ENCODE measurements at places on chromosomes 2 and 18.

- DNase-seq = no peak
These were observed 783.2 kb upstream of the CDH2 start for GRCh38 chr18:28960146-28960545.

DNA sequence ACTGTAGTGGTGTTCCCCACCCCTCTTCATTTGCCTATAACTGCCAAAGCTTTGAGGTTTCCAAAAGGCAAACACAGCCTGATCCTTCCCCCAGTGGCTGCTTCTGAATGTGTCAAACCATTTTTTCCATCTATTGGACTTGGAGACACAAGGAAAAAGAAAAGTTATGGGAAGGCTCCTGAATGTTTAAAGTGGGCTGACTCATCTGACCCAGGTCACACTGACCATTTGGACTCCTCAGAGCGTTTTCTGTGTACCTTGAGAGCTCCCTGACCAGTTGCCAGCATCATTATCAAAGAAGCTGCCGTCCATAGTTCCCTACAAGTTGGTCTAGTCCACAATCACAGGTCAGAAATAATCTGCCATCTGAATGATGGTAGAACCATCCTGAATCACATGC lies 123.4 kb upstream of the COL3A1 start:
- no peak for DNase-seq

DNA sequence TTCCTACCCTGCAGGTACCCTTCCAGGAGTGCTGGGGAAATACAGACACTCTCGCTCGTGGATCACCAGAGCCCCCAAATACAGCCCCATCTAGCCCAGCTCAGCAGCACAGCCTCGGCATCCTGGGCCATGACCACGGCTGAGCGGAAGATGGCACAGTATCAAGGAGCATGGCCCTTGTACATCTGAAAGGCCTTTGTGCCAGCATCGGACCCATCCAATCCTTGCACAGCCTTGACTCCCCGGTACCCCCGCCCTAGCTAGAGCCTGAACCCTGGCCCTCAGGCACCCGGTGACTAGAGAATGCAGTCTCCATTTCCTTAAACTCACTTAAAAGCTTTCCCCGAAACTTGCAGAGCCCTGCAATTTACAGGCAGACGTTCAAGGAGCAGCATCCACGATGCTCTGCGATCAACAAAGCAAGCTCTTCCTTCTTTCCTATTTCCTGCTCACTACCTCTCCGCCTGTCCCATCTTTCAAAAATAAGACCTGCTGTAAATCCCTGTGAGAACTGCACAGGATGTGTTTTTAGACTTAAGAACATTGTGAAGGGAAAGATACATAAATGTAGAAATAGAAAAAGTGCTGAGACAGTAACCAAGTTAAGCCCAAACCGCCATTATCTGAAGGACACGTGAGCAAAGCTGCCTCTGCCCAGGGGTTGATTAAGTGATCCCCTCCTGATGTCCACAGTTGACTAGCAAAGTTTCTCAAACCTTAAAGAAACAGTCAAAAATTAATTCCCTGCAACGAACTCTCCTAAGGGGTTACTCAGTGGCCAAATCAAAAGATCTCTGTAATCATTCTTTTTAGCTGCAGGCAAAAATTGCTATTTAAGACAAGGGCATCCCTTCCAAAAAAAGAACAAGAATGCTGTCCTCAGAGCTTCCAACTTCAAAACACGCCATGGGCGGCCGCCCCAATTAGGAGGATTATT lies 48.5 kb downstream of the ZNF516 start:
- DNase-seq = no peak

DNA sequence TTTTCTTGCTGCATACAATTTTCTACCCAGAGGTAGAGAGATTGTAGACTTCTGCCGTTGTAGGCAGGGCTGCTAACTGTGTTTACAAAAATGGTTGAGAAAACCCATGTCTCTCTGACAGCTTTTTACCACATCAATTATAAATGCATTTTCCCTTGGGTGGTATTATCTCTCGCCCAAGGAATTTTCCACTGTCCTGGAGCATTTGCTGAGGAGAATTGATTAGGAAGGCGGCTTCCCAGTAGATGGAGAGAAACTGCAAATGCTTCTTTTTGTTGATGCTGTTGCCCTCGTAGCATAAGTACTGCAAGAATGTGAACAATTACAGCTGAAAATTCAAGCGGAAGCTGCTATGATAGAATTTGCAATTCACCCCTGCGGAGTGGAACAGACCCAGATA lies 1007.7 kb upstream of the KLHL29 start:
- no peak for DNase-seq

DNA sequence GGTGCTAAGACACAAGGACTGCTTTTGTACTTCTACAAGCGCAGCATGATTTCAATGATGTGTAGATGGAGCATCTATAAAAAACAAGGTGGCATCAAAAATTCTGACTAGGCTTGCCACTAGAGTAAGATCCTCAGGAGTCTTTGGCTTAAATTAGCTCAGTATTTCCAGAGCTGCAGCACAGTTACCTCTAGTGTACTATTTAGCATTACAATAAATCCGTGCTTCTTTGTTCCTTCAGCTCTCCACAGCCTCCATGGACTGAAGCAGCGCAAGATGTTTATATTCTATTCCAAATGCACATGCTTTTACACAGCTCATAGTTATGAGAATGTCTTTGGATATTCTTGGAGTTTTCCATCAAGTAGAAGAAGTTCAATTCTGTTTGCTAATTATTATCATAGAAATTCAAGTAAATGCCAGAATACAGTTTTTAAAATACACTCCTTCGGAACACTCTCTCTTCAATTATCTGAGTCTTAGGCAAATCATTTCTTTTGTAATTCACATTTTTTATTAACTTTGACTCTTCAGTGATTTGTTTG lies 1133.0 kb upstream of the LRRTM1 start:
- DNase-seq = no peak

- DNase-seq = no peak
These were observed 44.8 kb upstream of the STRN start for GRCh38 chr2:37011130-37011529.

DNA sequence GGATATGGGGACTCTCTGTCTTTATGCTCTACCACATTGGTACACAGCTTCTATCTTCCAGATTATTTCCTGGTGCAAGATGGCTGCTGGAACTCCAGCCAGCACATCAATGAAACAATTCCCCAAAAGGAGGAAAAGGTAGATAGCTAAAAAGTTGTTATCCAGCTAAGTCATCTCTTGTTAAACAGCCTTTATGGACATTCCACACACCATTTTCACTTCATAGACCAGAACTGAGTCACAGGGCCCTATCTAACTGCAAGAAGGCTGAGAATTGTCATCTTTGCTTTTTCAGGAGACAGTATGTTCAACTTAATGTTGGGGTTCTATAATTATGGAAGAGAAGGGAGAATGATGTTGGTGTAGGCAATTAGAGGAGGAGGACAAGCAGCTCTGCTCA lies 133.3 kb upstream of the NOSTRIN start:
- DNase-seq = no peak

DNA sequence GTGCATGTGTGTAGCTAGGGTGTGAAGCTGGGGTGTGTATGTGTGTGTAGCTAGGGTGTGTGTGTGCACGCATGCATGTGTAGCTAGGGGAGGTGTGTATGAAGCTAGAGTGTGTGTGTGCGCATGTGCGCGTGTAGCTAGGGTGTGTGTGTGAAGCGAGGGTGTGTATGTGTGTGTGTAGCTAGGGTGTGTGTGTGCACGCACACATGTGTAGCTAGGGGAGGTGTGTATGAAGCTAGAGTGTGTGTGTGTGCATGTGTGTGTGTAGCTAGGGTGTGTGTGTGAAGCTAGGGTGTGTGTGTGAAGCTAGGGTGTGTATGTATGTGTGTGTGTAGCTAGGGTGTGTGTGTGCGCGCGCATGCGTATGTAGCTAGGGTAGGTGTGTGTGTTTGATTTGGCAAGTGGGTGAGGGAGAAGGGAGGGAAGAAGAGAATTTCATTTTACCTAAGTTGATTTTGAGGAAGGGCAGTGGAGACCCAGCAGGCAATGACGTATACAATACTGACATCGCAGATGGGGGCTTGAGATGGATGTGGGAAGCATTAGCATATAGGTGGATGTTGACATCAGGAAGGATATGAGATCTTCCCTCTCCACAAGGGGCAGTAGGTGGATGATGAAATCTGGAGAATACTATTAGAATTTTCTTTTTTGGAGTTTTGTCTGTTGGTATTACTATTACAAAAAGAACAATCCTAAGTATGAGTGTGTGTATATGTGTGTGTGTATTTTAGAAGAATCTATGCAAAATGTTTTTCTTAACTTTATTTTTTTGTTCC lies 70.7 kb downstream of the PRELID3A start:
- no peak for DNase-seq

GRCh38 chr2:71599646-71600236 lies 146.4 kb downstream of the DYSF start:
- no peak for DNase-seq

DNA sequence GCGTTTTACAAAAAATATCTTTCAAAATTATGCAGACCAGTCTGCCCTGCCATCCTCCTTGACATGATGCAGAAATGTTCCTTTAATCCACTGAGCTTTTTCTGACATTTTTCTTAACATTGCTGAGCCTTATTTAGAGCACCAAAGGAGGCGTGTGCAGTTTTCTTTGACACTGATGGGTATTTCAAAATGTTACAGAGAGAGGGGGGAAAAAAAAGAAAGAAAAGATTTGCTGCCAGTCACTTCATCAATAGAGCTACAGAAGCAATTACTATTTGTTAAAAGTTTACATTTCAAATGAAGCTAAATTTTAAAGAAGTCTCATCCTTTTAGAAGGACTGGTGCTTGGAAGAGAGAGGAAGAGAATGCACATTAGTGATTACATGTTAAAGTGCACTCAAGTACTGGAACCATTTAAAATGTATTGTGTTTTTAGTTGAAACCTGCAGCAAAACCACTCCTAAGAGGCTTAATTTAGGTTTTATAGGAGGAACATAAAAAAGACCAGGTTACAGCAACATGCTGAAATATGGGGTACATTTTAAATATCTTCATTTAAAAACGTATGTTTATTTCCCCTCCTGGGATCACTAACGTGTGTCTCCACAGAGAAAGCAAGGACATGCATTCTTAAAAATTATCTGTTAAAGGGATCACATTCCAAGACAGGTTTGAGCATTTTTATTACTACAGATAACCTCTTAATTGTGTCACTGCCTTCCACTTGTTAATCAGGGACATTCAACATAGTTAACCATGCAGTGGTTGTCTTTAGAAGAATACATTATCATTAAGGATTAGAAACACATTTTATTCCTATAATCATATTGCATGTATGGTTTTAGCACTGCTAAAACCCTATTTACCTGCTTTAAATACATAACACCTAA lies 258.4 kb downstream of the MEIS1 start:
- DNase-seq = no peak

- no peak for DNase-seq
These were observed 121.2 kb downstream of the ZNF521 start for GRCh38 chr18:25230658-25231326.

GRCh38 chr2:196173505-196173904 lies 2.1 kb upstream of the STK17B start:
- no peak for DNase-seq

DNA sequence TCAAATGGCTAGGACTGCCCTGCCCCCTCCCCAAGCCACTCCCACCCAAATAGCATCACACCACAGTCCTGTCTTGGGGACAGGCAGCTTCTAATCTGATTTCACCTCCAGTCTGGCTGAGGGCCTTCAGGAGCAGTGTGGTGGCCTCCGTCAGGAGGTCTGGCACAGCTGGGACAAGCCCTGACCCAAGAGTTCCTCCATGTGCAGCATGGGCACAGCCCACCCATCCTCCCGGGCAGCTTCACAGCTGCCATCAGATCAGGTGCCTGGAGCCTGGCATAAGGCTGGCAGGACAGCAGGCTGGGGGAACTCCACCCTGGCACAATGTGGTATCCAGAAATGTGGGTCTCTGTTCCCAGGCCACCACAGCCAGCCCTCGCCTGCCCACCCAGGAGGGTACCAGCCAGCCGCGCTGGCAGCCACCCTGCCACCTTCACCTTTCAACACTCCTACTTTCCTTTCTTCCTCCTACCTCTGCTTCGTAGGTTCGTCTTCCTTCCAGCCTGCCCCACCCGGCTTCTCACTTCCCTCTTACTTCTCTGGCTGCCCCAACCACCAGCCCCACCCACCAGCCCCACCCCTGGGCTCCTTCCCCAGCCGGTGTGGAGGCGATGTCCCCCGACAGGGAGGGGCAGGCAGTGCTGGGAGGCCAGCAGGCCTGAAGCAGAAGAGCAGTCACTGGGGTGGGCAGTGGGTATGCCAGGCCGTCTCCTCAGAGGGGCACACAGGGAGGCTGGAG lies at the start of gene CAPG:
Gene CAPG, minus strand, starts transcription at position 522 of the 739 bp plus-strand sequence. CDS start 8,221 bp downstream, outside the sequence.
- DNase-seq = peak; percentile 42

- no peak for DNase-seq
These were observed 104.8 kb downstream of the SP100 start for GRCh38 chr2:230520875-230521155.

GRCh38 chr18:23835091-23835490 lies 145.8 kb downstream of the LAMA3 start:
- no peak for DNase-seq

- no peak for DNase-seq
These were observed 41.3 kb downstream of the FSHR start for GRCh38 chr2:49113046-49113445.

DNA sequence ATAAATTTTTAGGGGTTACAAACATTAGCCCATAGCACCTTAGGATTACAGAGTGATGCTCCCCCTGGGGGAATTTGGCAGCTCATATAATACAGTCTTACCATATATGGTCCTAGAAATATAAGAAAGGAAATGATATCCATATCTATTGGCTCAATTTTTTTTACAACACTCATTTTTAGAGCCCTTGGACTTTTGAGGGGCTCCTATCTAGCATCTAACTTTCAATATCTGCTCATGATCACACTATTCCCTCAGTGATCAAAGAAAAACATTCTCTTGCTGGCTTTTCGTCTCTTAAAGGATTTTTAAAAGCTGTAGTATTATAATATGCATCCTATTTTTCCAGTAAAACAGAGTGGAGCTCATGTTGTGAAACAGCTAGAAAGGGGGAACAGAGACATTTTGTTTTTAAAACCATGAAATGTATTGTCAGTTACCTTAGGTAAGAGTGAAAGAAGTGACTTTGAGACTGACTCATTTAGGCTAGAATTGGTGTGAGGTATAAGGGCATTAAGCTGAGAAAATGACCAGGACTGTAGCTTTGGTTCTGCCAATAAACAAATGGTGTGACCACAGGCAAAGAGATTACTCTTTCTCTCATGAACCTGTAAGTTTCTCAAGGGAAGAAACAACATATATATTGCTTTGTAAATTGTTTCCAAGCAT lies 65.8 kb downstream of the ALPK2 start:
- no peak for DNase-seq

All from bone marrow (tissue), 2 donors.